Retina (tissue), 1 donor: ENCODE measurements at places on chromosomes 6 and 20.
A peak's percentile ranks its signal among the peaks of the same experiment; 100 is the strongest.

DNA sequence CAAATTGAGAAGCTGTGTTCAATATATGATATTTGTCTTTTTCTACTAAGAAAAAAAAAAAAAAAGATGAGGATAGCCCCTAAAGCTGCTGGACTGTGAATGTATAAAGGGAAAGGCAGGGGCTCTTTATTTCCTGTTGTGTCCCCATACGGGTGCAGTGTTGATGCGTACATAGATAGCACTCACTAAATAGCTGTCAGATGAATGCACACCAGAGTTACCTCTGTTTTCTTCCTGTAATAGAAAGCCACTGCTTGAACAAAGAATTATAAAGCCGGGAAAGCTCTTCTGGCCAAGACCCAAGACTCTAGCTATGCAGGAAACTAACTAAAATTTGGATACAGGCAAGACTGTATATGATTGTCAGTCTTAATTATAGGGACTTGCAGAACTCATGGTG lies 260.0 kb downstream of the FARS2 start:
- DNase-seq: no peak

- peak; percentile 85 for DNase-seq
Observed at GRCh38 chr6:90295854-90296340, 746 bp downstream of the BACH2 start.

DNA sequence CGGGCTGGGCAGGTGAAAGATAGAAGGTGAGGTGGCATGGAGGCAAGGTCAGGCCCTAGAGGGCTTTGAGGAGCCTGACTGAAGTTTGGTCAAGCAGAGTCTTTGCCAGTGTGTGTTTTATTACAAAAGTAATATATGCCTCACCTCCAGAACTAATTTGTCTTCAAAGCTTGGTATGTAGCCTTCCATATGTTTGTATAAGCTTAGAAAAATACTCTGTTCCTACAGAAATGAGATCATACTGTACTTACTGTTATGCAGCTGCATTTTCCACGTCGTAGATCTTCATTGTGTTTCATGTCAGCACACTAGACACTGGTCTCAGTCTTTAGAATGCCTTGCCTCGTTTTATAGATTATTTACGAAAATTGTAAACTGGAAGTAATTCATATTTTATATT lies 61.8 kb downstream of the ANKS1A start:
- no peak for DNase-seq

- DNase-seq: no peak
Observed at GRCh38 chr6:109961611-109962041, 16.5 kb upstream of the GPR6 start.

GRCh38 chr6:3316331-3316730 lies 57.6 kb downstream of the PSMG4 start:
- no peak for DNase-seq

GRCh38 chr6:90547079-90547478 lies 39.8 kb downstream of the MAP3K7 start:
- DNase-seq: no peak

DNA sequence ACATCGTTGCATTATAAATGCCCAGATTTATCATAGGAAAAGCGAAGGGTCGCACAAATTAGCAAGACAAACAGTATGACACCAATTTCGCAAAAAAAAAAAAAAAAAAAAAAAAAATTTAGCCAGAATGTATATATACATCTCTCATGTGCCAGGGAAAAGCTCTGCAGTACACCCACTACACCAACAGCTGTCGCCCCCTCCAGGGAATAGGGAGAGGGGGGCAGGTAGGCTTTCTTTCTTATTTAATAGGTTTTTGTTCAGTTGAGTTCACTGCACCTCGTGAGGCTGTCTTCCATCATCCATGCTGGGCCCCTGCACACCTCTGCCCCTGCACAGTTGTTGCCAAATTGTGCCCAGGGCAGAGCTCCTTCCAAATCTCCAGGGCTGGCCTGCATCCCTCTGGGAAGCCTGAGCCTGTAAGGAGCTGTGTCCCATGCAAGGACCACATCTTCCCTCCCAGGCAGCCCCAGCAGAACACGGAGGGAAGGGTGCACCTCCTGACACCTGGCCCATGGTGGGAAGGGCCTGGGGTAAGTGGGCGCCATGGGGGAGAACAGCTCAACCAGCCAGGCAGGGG lies 85.4 kb downstream of the NINL start:
- no peak for DNase-seq

- peak; percentile 61 for DNase-seq
Observed at GRCh38 chr6:34513646-34514045, 42.5 kb downstream of the SPDEF start.

- DNase-seq: no peak
Observed at GRCh38 chr6:16135066-16135465, 6.2 kb downstream of the MYLIP start.

DNA sequence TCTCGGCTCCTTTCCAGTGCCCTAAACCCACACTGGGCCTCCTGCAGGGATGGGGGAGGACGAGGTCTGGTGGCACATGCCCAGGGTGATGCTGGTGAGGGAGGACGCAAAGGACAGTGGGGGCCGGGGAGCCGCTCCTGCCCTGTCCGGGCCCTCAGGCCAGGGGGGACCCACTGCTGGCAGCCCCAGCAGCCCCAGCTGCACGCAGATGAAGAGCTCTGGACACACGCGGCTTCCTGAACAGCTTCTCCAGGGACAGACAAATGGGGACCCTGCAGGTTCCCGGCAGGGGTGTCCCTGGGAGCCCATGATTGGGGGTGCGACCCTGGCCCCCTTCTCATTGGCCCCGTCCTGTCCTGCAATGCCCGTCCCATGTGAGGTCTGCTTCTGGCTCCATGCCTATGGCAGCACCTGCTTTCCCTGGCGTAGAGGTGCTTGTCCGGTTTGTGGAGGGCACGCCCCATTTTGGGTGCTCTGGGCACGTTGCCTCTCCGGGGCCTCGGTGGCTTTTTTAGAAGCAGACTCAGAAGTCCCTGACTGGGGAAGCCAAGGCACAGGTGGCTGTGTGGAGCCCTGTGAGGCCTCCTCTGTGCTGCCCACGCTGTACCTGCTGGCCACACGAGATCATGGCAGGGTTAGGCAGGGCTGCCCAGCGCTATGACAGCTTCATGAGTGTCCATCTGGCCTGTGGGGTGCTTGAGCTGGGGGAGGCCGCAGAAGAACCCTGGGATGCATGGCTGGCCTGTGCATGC lies 15.4 kb upstream of the TNFRSF6B start:
- no peak for DNase-seq

DNA sequence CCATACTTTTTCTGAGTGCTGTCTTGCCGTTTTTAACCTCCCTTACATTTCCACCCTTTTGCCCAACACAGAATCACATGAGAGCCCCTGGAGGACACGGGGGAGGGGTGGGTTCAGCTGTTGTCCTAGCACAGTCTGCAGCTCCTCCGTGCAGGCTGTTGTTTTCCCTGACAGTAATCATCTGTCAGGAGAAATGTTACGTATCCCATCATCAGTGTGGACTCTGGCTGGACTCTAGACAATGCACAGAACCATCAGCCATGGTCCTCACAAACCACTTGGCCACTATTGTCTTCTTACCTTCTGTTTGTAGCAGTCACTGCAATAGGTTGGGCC lies 92.1 kb downstream of the RIN2 start:
- DNase-seq: peak; percentile 69

DNA sequence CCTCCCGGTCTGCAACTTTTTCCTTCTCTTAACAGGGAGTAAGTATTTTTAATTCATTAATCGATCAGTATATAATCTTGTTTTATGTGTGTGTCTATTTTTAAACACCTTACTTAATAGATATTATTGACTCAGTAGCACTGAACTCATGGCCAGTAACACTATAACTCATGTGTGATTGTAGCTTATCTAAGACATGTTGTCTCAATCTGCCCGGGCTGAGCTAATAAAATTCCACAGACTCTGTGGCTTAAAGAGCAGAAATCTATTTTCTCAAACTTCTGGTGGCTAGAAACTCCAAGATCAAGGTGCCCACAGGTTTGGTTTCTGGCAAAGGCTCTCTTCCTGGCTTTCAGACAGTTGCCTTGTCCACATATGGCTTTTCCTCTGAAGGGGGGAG lies 68.8 kb upstream of the TNFAIP3 start:
- DNase-seq: no peak
